ENCODE measurements at places on chromosomes 6 and 20.

DNA sequence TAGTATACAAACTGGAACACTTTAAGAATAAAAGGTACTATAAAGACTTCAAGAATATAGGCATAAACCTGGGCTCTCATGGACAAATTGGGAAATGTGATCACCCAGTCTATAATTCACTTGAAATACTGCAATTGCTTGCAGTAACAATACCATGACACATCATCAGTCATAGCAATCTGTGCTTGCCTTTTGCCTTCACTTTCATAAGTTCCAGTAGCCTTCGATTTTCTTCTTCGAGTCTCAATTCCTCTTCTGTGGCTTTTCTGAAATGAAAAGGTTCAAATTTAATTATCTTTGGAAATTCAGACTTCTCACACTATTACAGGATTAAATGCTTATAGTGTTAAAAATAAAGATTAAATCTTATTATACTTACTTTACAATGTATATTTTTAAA is 96.3 kb upstream of the ZBTB24 start:
- DNase-seq, result no peak

DNA sequence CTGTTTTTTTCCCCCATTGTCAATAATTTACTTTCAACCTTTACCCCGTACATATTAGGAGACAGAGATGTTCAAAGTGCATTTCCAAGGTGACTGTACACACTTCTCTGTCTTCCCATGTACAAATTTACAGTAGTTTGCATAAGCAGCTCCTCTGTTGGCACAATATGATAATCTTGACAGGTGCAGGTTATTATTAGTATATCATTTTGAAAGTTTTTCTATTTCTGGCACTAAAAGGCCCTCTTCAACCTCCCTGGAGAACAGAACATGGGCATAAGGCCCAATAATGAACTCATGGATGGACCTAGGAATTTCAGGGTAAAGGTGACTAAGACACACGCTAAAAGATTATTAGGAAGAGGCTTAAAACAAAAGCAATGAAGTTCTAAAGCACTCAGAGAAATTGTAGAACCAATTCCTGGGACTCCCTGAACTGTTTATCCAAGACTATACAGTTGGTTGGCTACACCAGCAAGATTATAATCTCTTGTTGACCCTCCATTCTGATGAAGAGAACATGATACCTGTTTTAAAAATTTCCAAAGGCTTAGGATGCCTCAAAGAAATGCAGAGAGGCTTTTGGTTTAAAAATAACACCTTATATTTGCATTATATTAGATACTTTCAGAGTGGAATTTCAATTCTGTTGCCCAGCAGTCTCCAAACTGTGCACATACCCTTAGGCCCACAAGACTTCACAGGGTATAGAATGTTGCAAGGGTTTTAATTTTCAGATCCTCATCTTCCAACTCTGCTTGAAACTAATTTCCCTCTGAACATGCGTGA is 1.1 kb downstream of the AIG1 start:
- DNase-seq, result no peak

DNA sequence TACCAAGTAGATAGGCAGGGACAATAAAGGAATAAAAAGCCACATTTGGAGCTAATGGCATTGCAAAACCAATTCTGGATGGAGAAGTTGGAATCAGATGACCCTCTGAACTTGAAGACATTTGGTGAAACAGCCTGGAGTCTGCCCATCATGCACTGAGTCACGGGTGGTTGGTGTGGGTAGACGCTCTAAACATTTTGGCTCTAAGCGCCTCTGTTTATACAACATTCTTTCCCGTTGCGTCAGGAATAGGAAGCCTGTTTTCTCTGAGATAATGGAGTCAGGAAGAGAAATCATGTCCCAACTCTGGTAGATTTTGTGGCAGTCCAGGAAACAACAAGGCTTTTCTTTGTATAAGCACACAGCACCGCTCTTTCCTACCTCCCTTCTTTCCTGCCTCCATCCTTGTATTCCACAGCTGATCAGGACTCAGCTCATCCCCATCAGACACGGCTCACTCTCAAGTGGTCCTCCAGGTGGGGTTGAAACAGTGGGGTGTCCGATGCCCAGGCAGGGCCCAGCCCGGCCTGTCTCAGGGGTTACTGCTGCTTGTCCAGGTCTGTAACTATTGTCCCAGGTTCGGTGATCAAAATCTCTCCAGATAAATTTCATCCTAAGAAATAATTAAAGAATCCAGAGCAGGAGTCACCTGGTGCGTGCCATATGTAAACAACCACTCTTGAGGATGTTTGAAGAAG is 12.1 kb upstream of the RAMACL start:
- peak; percentile 93 for DNase-seq

DNA sequence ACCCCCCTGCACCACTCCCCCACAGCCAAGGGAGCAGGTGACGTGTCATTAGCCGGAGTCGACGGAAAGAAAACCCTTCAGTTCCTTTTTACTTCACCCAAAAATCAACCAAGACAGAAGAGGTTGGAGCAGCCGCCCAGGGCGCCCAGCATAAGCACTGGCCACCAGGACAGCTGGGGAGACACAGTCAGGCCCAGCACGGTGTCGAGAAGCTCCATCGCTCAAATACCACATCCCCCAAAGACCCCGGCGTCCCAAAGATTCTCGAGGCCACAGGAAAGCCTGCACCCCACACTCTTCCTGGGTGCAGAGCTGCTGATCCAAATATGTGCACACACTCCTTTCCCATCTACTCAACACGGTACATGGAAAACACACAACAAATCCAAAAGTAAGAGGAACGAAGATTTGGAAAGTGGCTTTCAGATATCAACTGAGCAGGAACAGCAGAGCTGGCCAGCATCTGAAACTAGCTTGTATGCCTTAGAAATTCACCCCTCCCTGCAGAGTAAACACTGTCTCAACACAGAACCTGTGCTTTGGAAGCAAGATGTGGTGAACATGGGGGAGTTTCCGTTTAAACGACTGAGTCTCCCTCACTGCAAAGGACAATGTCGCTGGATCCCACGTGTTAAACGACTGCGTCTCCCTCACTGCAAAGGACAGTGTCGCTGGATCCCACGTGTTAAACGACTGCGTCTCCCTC is 54.6 kb downstream of the DLL1 start:
- DNase-seq, result no peak

DNA sequence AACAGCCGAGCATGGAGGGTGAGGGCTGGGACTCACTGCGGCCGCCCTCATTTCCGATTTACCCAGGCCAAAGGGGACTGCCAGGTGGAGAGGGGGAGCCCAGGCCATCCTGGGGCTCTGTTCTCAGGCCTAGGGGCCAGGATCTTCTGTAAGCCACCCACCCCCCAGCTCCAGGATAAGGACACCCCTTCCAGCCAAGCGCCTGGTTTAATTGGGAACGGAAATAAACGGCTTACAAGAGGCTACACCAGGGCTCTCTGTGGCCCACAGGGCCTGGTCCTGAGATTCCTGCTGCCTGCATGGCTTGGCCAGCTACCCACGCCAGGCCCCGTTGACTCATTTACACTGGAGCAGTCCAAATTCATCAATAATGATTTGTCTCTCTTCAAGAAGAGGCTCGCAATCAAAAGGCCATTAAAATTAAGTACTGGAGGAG is 68.1 kb upstream of the TOP1 start:
- DNase-seq, result peak; percentile 26

- peak; percentile 67 for DNase-seq
These were observed 50.9 kb upstream of the FAM184A start for GRCh38 chr6:119129148-119129967.

DNA sequence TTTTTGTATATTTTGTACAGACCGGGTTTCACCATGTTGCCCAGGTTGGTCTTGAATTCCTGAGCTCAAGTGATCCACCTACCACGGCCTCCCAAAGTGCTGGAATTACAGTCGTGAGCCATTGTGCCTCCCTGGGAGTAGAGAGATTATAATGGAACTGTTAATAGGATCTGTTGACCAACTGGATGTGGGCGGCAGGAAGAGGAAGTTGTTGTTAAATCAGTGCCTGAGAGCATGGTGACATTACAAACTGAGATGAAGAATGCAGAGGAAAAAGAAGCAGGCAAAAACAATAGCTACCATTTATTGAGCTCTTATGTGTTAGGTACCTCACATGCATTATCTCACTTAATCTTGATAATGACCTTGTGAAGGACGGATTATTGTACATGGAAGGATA is 9.2 kb upstream of the L3MBTL3 start:
- DNase-seq, result no peak

DNA sequence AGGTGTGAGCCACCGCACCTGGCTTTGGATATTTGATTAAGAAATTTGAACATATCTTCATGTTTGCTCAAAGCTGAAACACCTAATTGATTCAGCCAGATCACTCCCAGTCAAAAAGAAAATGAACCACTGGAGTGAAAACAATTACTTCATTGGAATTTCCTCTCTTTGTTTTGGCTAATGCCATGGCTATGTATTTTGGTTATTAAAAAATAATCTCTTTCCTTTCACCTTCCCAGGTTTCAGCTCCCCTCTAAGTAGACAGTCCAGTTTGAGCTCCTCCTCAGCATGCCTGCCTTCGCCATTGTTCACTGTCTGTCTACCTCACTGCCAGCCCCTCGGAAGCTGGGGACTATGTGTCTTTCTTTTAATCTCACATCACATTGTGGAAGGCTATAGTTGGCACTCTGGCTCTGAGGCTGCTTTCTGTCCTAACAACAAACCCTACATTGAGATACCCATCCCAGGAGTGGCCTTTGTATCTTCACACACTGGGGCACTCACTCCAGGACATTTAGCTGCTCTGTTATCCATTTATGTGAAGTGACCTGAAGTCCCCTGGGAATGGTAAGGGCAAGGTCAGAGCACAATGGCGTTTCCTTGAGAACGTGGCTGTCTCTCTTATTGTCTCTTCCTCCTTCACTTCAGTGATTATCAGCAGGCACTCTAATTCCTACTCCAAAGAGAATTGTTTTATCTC is 764.0 kb upstream of the CITED2 start:
- DNase-seq, result no peak

DNA sequence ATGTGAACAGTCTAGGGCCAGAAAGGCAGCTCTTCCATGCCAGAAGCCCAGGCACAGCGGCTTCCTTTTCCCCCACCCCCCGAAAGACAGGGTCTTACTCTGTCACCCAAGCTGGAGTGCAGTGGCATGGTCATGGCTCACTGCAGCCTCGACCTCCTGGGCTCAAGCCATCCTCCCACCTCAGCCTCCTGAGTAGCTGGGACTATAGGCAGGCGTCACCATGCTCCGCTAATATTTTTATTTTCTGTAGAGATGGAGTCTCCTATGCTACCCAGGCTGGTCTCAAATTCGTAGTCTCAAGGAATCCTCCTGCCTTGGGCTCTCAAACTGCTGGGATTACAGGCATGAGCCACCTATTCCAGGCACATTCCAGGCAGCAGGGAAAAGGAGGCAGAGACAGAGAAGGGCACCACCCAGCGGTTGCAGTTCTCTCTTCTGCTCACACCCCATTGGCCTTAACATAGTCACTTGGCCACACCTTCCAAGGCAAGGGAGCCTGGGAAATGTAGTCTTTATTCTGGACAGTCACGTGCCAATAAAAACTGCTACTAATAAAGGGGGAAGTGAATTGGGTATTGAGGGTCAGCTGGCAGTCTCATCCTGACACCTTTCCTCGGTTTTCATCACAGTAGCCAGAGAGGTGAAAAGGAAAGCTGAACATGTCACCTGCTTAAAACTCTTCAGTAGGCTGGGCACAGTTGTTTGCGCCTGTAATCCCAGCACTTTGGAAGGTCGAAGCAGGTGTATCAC is 205.9 kb downstream of the ZMYND8 start:
- peak; percentile 60 for DNase-seq

DNA sequence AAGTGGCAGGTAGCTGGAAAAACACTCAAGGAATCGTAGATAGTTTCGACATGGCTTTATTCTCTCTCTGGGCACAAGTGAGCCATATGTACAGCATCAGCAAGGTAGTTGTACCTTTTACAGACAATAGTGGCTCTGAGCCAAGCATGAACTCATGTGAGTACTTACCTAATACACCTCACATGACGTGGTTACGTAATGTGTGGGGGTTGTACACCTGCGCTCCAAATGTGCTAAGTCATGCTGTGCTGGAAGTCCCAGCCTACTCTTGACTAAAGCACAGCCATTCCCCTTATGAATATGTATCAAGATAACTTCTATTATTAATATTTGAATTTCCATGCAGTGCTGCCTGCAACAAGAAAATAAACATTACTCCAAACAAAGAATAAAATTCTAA is 78.8 kb upstream of the HMGN3 start:
- DNase-seq, result no peak

DNA sequence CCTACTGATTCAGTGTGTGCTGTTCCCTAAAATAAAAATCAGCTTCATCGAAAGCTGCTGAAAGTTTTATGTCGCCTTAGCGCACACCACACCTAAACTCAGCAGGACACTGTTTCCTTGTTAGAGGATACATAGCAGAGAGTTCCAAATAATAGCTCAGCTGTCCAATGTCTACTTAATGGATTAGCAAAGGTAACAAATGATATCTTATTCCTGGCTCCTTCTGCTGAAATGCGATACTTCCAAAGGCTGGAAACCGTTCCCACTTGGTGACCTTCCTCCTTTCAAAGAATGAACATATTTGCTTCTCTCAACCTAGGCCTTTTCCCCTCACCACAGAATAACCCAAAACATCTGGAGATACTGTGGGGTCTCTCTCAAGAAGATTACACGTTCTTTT is 189.5 kb upstream of the GMDS start:
- no peak for DNase-seq

GRCh38 chr6:26394289-26394688 is 7.8 kb upstream of the BTN3A1 start:
- peak; percentile 39 for DNase-seq

DNA sequence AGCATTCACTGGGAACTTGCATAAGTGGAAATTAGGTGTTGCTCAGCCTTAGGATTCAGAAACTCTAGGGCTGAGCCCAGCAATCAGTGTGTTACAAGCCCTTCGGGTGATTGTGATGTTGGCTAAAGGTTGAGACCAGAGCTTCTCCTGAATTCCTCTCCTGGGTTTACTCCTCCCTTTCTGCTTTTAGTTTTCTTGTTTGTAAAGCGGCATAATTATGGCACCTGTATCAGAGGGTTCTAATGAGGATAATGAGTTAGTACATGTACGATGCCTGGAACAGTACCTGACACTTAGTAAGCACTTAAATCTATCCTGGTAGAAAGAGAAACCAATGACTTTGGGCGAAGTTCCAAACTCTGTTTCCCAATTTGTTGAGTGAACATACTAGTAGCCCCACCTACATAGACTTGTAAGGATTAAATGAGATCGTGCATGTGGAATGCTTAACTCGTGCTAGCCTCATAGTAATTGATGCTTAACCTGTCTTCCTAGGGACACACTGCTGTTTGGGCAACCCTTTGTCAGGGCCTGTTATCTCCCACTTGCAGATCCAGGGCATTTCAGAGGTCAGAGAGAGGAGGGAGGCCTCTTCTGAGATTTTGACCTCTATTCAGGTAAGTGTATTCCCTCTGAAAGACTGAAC is 932 bp upstream of the EZR start:
- DNase-seq, result no peak

GRCh38 chr20:16167423-16168130 is 405.7 kb downstream of the KIF16B start:
- DNase-seq, result no peak

- DNase-seq, result no peak
These were observed 49.4 kb downstream of the ANKRD60 start for GRCh38 chr20:58179083-58179431.
